ENCODE measurements at places on chromosomes 6 and 20. TPM values are rescaled to one million over a fixed set of nuclear protein-coding genes. Genes with fewer than 3 reads are reported as not detected.
A peak's percentile ranks its signal among the peaks of the same experiment; 100 is the strongest.

DNA sequence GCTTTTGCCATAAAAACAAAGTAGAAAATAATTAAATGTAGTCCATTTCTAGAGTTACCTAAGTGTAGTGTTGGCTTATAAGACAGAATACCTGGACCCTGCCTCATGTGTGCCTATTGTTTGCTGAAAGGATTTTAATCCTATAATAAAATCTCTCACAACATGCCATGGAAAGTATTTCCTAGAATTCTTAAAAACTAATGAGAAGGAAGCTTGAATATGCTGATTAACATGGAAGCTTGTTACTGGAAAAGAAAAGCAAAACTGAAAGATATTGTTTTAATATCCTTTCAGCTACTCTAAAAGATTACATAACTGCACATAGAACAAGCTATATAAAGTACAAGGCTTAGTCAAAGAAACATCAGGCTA, 18.0 kb upstream of the FAM135A start:
- DNase-seq, result no peak

GRCh38 chr6:107713563-107713962, 110.5 kb downstream of the SCML4 start:
- no peak for DNase-seq

PSORS1C1 gene
- total RNA-seq, result 8.8 TPM

APCDD1L gene
- total RNA-seq, result 16.4 TPM

DNA sequence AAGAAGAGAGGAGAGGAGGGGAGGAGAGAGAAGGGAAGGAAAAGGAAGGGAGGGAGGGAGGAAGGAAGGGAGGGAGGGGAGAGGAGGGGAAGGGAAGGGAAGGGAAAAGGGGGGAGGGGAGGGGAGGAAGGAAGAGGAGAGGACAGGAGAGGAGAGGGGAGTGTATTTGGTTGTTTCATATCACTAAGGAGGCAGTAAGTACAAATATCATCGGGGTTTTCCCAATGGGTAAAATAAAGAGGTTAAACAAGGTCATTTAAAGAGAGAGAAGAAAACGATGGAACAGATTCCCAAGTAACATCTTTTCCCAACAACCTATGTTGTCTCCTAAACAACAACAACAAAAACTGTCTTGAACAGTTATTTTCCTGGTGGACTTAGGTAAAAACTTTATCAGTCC, 43.6 kb downstream of the MBOAT1 start:
- DNase-seq, result no peak

GRCh38 chr20:41784209-41784958, 166.2 kb upstream of the CHD6 start:
- no peak for DNase-seq

- DNase-seq, result no peak
Observed at GRCh38 chr20:34150306-34151000, 38.4 kb upstream of the EIF2S2 start.

- DNase-seq, result no peak
Observed at GRCh38 chr6:69601132-69601531, 195.7 kb downstream of the LMBRD1 start.

EDN1 gene
- total RNA-seq, result 54.8 TPM

DNA sequence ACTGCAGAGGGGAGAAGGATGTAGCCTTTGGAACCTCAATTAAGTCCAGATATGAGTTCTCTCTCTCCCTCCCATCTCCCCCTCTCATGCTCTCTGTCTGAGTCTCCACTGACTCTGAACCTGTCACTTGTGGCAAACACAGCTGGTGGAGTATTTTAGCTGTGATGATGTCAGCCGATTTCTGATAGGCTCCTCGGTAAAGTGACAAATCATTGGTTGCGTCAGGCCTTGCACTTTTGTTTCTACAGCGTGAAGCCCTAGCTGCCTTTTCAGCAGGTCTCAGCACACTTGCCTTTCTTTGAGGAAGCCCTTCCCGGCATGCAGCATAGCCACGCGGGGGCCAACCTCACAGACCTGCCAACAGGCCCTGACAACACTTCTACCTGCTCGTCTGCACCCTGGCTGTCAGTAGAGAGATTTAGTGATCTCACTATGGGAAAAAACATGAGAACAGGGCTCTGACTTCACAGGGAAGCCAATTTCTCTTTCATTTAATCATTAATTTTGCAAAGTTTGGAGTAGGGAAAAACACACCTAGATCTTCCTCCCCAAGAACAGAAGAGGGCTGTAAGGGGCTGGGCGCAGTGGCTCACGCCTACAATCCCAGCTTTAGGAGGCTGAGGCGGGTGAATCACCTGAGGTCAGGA, 84.4 kb downstream of the GMPR start:
- DNase-seq, result peak; percentile 95

DNA sequence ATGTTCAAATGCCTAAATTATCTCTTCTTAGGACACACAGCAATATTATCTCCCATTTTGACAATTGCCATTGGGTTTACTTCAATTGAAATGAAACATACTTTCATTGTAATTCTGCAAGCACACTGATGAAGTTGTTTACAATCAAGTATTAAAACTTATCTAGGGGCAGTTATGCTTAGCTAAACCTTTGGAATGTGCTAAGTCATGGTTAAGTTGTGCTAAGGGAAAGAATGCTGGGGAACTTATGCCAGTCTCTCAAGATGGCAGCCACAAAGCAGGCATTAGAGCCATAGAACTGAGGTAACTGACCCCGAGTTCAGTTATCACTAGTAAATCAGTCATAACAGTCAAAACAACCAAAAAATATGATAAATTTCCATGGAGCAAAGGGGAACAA, 59.1 kb upstream of the NT5E start:
- DNase-seq, result peak; percentile 45

DNA sequence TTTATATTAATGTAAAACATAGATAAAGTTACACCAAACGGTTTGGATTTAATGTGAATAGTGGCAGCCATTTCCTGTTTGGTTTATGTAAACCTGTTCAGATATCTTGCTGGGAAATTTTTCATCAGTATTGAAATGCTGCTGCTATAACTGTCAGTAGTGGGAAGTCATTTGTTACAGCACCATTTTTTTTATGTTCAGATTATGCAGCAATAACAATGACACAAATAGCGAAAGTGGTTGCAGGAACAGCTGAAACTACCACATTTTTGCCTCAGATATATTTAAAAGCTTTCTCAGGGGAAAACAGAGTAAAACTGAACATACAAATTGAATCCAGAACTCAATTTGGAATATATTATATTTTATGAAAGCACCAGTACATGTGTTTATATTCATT, 128.8 kb upstream of the SIM1 start:
- no peak for DNase-seq

- no peak for DNase-seq
Observed at GRCh38 chr6:135951169-135951568, 99.7 kb downstream of the PDE7B start.

SS18L1 gene
- 13.2 TPM for total RNA-seq

Measured in astrocyte (in vitro differentiated cells and primary cell).